RCC 7860 (cell line): ENCODE measurements at places on chromosomes 5 and 9.

- DNase-seq, result peak; percentile 33
These were observed 94.1 kb downstream of the KCNIP1 start for GRCh38 chr5:170597872-170598271.

DNA sequence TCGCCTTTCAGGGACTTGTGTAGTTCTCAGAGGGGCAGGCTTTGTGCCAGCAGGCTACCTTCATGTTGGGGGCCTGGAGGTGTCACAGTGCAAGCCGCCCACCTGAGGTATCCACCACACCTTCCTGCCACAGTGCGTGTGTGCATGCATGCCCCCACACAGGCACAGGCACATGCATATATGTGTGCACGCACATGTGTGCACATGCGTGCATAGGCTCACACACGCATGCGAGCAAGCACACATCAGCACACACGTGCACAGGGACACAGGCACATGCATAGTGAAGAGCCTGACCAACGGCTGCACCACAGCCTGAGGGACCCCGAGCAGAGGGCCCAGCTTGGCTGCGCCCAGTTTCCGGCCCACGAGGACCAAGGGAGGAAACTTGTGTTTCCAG is 36.1 kb downstream of the IRX4 start:
- DNase-seq, result no peak

DNA sequence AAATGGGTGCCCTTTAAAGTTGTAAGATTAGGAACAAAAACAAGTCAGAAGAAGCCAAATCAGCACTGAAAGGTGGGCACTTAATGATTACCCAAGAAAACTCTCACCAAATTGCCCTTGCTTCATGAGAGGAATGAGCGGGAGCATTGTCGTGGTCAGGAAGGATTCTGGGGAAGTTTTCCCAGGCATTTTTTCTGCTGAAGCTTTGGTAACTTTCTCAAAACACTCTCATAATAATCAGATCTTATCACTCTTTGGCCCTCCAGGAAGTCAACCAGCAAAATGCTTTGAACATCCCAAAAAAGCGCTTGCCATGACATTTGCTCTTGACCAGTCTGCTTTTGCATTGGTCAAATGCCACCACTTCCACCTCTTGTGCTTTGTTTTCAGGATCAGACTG is 10.4 kb upstream of the PCDHGC3 start:
- no peak for DNase-seq

DNA sequence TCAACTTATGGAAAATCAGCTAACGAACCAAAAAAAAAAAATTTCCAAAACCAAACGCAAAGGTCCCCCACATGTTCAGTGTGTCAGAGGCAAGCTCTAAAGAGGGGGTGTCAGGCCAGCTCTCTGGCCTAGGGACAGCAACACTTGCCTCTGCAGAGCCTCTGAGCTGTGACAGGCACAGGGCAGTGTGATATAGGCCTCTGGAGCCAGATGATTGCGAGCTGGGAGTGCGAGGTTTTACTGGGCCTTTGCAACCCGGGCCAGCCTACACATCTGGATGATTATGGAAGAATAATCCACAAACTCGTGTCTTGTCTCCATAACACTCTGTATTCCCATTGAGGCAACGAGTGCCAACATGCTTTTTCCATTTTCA is 67.7 kb upstream of the STC2 start:
- DNase-seq, result no peak

DNA sequence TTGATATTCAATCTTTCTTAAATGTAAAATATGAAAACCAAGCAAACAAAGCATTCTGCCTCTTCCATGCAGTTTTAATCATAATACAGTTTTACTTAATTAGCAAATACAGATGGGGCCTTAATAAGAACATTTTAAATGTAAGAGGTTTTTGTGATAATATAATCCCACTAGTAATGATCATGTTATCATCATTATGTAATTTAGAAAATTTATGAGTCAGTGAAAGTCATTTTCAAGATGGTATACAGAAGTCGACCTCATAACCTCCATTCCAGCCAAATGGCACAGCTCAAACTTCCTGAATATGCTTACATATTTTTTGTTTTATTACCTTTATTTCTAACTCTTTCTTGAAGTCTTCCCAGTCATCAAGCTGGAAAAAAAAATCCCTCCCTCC is 102.2 kb upstream of the GNA14 start:
- DNase-seq, result no peak

- peak; percentile 40 for DNase-seq
These were observed 125.6 kb downstream of the PAPPA start for GRCh38 chr9:116279230-116279629.

- peak; percentile 66 for DNase-seq
These were observed 27.7 kb downstream of the PCSK5 start for GRCh38 chr9:75918154-75918553.

DNA sequence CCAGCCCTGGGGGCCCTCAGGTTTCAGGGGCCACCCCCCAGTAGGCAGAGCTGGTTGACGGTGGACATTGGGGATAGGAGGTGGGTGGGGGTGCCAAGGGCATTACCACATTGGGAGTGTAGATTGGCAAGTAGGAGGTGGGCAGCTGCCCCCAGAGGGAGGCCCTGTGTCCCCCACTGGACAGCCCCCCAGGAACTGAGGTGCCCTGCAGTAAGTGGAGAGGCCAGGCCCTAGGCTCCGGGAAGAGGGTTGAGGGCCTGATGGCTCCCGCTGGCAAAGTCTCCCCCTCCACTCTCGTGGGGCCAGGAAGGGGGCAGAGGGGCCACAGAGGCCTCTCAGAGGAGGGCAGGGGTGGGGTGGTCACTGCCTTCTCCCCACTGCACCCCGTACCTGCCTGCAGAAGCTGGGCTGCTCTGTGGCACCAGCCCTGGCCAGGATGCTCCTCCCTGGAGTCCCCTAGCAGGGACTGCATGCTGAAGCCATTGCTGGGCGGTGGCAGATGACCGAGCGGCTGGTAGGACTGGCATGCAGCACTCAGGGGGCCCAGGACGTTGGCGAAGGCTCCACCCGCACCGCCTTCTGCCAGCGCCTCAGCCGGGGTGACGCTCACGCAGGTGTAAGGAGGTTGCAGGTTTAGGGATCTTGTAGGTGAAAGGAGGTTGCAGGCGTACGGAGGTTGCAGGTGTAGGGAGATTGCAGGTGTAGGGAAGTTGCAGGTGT is 89.6 kb upstream of the CACNA1B start:
- no peak for DNase-seq

DNA sequence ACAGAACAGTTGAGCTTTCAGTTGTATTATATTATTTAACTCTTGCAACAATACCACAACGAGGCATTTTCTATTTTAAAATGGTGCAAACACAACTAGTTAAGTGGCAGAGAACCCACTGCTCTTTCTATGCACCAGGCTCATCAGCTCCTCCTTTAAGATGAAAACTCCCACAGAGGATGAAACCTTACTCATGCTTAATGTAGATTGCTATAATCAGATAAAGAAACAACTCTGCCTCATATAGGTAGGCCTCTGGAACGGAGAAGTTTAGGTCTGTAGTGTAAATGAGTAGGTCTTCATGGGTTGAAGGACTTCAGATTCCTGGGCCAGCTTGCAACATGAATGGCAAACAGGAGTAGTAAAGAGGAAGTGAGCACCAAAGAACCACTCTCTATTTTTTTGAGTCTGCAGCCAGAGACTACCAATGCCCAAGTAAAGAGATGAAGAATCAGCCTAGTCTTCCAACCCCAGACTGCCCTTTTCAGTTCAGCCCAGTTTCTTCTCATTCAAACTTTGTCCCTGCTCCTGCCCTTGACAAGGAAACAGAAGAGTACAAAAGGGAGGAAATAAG is 33.9 kb downstream of the HACD4 start:
- no peak for DNase-seq

GRCh38 chr9:33265211-33265865 is 489 bp downstream of the CHMP5 start:
- DNase-seq, result no peak

- DNase-seq, result no peak
These were observed 347.0 kb downstream of the NTRK2 start for GRCh38 chr9:85016384-85017006.

GRCh38 chr9:2109069-2109650 is 94.0 kb downstream of the SMARCA2 start:
- DNase-seq, result no peak

DNA sequence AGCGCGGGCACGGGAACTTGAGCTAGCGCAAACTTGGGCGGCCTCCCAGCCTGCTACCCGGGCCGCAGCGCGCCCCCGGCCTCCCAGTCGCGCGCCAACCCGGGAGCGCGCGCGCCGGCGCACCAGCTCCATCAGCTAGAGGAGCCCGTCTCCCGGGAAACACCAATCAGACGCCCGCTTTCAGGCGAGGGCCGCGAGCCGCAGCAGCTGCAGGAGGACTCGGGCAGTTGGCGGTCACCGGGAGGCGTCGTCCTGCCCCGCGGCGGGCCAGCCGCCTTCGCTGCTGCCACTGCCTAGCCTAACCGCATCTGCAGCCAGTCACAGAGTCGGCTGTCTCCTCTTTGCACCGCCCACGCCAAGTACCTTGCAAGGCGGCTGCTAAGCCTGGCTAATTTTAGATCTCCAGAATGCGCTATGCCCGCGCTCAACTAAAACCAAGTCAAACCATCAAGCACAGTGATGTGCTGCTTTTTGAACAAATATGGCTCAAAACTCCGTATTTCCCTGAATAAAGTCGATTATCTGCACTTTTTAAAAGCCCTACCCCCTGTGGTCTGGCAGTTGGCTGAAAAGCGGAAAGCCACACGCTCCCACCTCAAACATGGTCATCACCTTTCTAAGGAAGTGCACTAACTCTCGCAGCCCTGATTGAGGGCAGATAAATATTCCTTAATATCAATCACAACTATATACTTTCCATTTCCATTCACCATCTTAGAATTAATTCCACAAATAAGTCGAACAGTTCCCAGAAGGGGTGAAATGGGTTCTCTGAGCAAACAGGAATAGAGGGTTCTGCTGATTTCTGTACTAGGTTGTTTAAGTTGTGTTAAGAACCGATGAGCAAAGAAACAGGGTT is 221.8 kb downstream of the MEF2C start:
- peak; percentile 90 for DNase-seq

GRCh38 chr9:134459164-134459563 is 132.9 kb downstream of the RXRA start:
- peak; percentile 37 for DNase-seq

- peak; percentile 49 for DNase-seq
These were observed 27.3 kb upstream of the ZSWIM6 start for GRCh38 chr5:61304590-61305381.

DNA sequence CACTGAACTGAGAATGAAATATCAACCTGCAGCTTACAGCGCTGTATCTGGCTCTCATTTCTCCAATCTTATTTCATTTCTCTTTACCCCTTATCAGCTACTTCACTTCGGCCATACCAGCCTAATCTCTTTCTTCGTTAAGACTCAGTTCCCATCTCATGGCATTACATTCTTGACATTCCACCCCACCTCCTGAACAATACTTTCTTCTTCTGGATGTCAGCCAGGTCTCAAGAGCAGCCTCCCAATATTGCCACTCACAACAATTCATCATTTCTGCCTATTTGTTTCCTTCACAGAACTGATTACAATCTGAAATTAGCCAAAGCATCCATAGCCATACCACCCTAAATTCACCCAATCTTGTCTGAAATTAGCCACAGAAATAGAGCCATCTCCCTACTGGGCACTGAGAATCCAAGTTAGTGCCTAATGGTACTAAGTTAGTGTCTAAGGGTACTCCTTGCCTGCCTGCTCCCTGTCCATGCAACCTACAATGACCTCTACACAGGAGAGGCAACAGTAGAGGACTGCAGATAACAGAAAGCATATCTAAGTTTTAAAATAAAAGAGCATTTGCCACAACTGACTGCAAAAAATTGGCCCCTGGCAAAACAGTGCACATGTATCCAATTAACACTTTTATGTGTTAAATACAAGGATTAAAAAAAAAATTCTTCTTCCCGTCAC is 35.2 kb downstream of the SETX start:
- DNase-seq, result no peak

GRCh38 chr9:114092336-114092735 is 6.8 kb downstream of the KIF12 start:
- DNase-seq, result no peak

DNA sequence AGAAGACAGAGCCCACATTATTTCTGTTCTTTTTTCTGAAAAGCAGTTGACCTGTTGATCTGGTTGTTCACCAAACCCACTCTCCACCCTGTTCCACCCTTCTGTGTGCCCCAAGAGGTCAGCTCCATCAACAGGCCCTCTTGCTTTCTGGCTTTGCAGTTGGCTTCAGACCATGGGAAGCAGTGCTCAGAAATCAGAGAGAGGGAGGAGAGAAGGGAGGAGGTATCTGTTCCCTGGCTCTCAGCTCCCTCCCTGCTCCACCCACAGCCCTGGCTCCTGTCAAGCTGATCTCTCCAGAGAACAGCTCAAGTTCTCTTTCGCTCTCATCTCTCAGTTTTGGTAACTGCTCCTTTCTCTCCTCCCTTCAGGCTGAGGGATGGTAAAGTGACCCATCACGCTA is 144.2 kb upstream of the RAI14 start:
- no peak for DNase-seq

- DNase-seq, result peak; percentile 97
These were observed 406.9 kb upstream of the ACTBL2 start for GRCh38 chr5:57889558-57889957.

GRCh38 chr9:72155301-72155700 is 6.1 kb downstream of the GDA start:
- DNase-seq, result no peak

DNA sequence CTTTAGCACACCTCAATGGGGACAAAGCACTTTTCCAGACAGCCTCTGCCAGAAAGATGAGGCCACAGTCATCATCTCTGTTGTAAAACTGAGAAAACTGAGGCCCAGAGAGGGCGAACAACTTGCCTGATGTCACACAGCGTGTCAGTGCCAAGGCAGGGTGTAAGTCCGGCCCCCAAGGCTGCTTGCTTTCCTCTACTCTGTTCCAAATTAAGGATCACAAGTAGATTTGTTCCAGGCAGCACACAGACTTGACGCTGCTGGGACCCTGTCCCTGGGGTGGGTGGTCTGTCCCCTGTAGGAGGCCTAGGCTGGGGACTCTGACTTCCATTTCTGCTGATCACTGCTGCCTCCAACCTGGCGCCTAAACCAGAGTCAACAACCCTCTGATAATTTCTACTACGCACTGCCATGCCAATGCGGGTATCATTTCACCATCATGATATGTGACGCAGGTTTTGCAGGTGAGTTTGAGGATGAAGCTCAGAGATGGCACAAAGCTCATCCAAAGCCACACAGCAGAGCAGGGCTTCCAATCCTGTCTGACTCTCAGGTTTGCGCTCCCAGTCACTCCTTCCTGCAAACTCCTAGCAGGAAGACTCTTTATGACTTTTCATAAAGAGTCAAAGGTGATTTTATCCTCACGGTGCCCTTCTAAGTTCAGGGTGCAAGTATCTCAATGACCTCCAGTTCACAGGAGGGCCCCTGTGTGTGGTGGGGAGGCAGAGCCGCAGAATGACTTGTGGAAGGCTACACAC is 13.5 kb upstream of the RALGDS start:
- DNase-seq, result peak; percentile 60

DNA sequence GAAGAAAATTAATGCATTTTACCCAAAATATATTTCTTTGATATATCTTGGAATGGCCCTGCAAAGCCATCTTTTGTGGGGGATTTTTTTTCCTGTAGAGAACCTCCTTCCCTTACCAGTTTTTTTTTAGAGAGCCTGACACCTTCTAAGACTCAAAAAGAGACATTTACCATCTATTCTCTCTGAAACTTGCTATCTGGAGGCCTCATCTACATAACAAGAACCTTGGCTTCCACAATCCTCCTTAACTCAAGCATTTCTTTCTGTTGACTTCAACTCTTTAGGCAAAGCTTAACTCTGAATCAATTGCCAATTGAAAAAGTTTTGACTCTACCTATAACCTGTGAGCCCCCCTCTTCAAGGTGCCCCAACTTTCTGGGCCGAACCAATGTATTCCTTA is 6.2 kb downstream of the SLC45A2 start:
- no peak for DNase-seq

GRCh38 chr5:41840251-41840650 is 30.0 kb downstream of the OXCT1 start:
- DNase-seq, result peak; percentile 29

GRCh38 chr9:114906922-114907571 is 23.3 kb downstream of the TNFSF8 start:
- peak; percentile 26 for DNase-seq
